ENCODE measurements at places on chromosomes 12 and 14.

DNA sequence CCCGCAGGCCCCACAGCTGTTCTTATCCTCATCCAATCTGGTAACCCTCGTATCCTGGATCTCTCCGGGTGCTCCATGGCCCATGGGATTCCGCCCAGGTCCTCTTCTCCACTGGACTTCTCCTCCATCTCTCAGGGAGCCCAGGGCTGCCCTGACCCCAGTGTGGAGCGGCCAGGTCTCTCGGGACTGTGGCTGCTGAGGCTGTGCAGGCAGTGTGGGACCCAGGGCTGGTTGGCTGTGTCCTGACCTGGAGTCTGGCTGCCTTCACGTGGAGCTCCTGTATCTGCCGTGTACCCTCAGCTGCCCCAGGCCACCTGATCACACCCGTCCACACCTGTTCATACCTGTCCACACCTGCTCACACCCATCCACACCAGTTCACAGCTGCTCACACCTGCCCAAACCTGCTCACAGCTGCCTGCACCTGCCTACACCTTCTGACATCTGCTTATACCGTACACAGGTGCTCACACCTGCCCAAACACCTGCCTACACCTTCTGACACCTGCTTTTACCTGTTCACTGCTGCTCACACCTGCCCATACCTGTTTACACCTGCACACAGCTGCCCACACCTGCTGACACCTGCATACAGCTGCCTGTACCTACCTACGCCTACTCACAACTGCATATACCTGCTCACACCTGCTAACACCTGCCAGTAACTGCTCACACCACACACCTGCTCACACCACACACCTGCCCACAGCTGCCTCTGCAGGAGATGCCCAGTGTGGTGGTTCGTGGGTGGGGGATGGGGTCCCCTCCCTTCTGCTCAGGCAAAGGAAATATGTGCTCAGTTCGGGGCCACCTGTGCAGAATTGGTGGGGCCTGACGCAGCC, 92.2 kb downstream of the GALNT9 start:
- no peak for DNase-seq

- no peak for DNase-seq
Observed at GRCh38 chr14:65173973-65174693, 71.8 kb upstream of the MAX start.

GRCh38 chr12:99948370-99948769, 36.4 kb downstream of the ANKS1B start:
- no peak for DNase-seq

GRCh38 chr12:54604436-54604835, 16.0 kb upstream of the PPP1R1A start:
- DNase-seq = no peak

GRCh38 chr14:33611405-33612196, 339.3 kb downstream of the EGLN3 start:
- no peak for DNase-seq

DNA sequence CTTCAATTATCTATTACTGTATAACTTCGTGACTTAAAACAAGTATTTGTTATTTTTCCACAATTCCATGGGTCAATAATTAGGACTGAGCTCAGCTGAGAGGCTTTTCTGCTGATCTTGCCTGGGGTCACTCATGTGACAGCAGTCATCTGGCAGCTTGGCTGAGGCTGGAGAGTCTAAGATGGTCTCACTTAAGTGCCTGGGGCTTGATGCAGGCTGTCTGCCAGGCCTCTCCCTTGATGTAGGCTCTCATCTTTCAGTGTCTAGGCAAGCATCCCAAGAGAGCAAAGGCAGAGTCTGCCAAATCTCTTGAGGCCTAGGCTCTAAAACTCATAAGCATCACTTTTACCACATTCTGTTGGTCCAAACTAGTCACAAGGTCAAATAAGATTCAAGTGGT, 93.2 kb downstream of the NKX2-1 start:
- no peak for DNase-seq

- DNase-seq = no peak
Observed at GRCh38 chr12:45878630-45879255, 111.6 kb downstream of the SCAF11 start.

GRCh38 chr12:69910694-69911093, 85.7 kb downstream of the MYRFL start:
- DNase-seq = no peak

- DNase-seq = no peak
Observed at GRCh38 chr14:68820999-68821683, 28.3 kb upstream of the ZFP36L1 start.

DNA sequence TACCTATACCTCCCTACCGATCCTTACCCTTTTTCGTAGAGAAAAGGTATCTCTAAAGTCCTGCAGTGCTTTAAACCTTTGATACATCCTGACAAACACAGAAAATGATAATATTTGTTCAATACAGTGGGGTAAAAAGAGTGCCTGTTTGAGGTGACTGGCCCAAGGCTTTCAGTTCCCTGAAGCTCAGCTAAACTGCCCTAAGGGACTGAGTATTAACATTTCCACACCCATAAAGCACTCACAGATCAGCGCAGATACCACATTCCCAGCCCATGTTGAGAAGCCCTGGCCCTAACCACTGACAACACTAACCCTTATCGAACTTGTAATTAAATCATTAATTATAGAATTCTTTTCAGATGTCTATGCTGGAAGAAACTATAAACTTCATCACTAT, 108.7 kb downstream of the DIP2B start:
- DNase-seq = no peak

DNA sequence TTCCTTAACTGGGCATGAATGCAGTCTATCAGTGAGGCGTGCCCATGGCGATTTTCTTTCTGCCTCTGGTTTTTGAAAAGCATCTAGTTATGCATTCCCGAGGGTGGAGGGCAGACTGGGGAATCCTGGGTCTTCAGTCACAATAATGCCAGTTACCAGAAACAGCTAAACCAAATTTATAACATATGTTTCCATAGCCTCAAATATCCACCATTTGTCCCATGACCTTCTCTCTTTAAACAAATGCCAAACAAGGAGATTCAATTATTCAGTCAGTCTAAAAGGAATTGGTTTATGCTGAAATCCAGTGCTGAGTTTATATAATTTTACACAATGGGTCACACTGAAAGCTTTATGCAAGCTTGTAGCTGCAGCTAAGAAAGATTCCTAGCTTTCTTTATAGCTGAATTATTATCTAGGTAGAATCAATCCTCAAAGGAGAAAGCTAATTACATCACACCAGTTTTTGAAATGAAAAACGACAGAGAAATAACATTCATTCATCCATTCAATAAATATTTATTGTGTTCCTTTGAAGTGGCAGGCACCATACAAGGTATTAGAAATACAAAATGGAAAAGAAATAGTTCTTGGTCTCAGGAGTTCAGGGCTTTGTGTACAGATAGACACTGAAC, 131.3 kb upstream of the RAP1B start:
- no peak for DNase-seq

GRCh38 chr12:20372326-20373096, 4.2 kb downstream of the PDE3A start:
- no peak for DNase-seq

- DNase-seq = no peak
Observed at GRCh38 chr12:108802101-108802961, 55.1 kb downstream of the SSH1 start.

GRCh38 chr12:26010293-26010821, 51.9 kb downstream of the RASSF8 start:
- no peak for DNase-seq

Measured in stimulated activated CD4-positive, alpha-beta T cell treated with anti-CD3 and anti-CD28 coated beads, TNF-alpha, amount 100 ng/mL, for 1 hour (primary cell).